Esophagus squamous epithelium (tissue), 5 donors: ENCODE measurements at places on chromosomes 3 and 15.

DNA sequence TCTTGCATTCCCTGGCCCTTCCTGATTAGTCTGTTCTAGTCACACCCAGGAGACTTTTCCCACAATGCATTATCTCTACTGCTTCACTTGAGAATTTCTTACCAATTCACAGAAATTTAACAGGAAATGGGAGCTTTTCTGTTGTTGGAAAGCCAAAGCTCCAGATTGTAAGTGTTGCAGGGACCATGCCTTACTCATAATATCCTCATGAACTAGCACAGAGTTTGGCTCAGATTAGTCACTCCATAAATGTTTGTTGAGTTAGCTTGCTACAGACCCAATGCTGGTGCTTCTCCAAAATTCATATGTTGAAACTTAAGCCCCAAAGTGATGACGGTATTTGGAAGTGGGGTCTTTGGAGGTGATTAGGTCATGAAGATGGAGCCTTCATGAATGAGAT is 232.6 kb downstream of the GAP43 start:
- no peak for DNase-seq

DNA sequence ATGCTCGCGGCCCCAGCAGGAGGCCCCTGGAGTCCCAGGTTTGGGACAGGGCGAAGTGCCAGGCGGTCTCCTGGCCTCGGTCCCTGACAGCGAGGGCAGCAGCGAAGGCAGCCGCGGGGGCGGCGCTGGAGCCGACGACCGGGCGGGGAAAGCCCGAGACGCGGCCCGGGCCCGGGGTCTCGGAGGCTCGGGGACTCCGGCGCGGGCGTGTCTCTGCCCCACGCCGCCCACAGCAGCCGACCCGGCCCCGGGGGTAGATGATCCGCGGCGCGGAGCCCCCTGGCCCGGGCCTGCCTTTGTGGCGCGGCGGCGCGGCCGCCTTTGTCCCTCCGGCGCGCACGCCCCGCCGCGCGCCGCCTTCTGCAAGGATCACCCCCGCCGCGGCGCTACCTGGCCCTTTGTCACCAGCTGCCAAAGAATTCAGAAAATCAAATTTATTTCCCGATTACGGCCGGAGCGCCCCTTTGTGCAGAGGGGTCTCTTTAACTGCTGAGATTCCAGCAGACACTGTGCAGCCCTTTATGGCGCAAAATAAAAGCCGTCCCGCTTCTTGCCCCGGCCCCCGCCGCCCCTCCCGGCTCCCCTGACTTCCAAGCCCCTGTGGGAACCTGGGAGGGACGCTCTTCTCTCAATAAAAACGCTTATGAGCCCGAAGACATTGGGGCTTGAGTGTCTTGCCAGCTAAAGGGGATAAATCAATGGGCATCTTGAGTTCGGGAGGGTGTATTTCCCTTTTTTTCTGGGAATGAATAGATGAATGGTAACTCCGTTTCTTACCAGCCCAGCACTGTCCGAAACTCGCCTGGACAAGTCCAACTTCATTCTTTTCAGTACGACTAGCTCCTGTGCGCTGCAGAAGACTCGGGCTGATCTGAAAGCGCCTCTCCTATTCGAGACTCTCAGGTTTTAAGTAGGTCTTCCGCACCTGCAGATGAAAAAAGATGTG is 68.4 kb downstream of the HES1 start:
- no peak for DNase-seq

DNA sequence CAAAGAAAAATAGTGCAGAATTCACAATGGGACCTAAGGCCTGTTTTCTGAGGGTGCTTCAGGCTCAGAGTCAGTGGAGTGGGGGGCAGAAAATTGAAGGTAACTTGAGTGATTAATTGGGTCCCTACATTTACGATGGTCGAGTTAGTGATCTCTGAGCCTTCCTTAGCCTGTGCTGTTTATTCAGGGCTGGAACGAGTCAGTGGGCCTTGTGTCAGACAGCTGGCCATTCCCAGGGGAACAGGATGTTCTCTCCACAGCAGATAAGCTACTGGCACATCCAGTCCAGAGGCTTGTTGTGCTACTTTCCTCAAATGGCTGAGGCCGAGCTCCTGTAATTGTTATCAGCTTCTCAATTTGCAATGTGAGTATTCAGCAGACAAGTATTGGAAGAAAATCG is 29.2 kb upstream of the CNTN3 start:
- DNase-seq = no peak

- no peak for DNase-seq
These were observed at the start of gene ERC2 for GRCh38 chr3:56468184-56469106. Gene ERC2, minus strand, starts transcription at chr3:56468467.

- no peak for DNase-seq
These were observed 5.6 kb upstream of the ROPN1 start for GRCh38 chr3:123997543-123997942.

GRCh38 chr3:151067158-151067557 is 18.3 kb upstream of the MED12L start:
- no peak for DNase-seq

DNA sequence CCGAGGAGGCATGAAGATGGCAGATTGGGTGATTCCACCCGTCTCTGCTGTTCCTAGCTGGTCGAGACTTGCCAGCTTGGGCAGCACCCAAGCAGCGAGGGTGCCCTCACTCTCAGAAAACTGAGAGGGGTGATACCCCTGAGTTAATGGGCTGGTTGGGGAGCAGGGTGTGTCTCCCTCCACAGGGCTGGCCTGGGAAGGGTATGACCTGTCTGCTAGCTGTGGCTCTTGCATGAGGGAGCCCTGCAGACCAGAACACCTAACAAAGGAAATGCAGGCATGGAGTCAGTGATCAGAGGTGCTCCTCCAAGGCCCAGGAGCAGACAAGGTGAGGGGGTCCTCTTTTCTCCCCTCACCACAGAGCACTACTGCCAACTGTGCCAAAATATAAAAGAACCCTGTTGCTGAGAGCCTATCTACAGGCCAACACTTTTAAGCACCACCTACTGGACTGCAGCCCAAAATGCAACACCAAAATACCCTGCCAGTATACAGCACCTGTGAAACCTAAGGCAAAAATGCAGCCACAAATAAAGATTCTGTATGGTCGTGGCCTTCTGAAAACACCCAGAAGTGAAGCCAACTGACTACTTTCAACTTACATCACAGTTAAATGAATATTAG is 35.8 kb upstream of the PPM1L start:
- DNase-seq = no peak

GRCh38 chr15:43214592-43215295 is 6.1 kb downstream of the EPB42 start:
- DNase-seq = no peak

- DNase-seq = peak; percentile 14
These were observed 2.3 kb downstream of the BBX start for GRCh38 chr3:107524841-107525643.

- DNase-seq = no peak
These were observed 666.9 kb downstream of the MECOM start for GRCh38 chr3:168996622-168997021.

GRCh38 chr3:57816471-57817095 is 60.5 kb downstream of the SLMAP start:
- DNase-seq = no peak

DNA sequence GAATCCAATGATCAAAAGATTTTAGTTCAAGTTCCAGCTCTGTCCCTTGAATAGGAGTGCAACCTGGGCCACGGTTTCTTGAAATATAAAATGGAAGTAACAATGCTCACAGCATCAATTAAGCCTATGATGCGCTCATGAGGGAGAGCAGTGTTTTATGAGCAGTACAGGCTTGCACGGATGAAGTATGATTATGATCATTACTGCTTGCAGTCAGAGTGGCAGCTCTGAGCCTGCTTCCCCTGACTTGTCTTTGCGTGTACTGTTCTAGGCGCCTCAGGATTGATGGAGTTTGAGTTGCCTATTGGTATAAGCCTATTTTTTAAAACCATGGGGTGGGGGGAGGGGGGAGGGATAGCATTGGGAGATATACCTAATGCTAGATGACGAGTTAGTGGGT is 37.0 kb downstream of the ITGB5 start:
- no peak for DNase-seq

- DNase-seq = no peak
These were observed 843.8 kb downstream of the VGLL3 start for GRCh38 chr3:86147119-86147518.

- no peak for DNase-seq
These were observed 13.3 kb downstream of the DNAJB11 start for GRCh38 chr3:186583831-186584230.

GRCh38 chr3:101065962-101066361 is 72.7 kb upstream of the ABI3BP start:
- DNase-seq = no peak

DNA sequence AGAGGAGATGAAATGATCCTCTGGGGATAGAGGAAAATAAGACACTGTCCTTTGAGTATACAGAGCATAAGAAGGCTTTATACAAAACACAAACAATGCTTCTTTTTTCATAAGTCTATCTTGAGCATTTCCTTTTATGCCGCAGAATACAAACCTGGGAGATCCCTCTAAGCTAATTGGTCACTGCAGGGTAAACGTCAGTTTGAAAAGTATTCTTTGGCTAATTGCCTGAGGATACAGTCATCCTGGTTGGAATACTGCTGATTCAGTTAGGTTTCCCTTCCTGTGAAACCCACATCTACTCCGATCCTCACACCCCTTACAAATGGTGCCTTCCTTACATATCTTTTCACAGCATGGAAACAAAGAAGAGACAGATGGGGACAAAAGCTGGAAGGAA is 10.6 kb downstream of the WNT5A start:
- no peak for DNase-seq

- DNase-seq = no peak
These were observed 358.4 kb upstream of the PROK2 start for GRCh38 chr3:72143322-72143721.

DNA sequence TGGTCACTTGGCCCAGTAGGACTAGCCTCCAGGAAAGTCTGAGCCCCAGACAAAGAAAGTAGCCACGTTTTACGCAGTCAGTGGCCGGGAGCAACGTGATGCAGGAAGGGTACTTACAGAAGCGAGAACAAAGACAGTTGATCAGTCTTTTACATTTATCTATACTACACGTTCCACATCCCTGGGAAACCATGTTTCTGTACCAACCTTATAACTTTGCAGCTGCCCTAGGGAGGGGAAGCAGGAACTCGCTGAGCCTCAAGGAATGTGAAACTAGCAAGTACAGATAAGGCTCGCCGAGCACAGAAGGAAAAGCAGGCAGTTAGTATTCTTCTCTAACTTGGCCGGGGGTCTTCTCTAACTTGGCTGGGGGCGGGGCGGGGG is 3.4 kb upstream of the KNL1 start:
- no peak for DNase-seq

- no peak for DNase-seq
These were observed 7.5 kb upstream of the A4GNT start for GRCh38 chr3:138139691-138140090.

DNA sequence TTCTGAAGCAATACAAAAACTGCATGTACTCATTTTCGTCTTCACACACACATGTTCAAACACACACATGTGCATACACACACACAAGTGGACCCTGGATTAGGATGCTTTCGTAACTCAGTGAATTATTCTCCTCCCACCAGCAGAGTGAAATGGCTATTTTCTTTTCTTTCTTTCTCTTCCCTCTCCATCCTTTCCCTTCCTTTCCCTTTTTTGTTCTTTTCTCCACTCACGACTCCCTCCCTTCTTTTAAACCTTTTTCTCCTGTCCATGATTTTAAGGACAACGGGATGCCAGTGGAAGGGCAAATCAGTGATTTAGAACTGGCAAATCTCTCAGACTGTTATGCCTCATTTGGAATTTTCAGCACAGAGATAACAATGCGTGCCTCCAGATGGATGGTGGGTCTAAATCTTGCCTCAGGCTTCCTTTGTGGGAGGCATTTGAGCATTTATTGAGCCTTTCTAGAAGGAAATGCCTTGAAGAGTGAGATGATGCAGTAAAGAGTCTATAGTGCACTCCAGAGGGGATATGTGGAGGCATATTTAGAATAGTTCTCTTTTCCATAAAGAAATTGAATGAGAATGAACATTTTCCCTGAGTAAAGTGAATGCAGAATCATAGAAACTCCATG is 130.4 kb upstream of the SLC7A14 start:
- no peak for DNase-seq
